ENCODE measurements at places on chromosomes 3 and 15.
A peak's percentile ranks its signal among the peaks of the same experiment; 100 is the strongest.

GRCh38 chr3:138323971-138324370 lies 5.7 kb downstream of the NME9 start:
- no peak for DNase-seq

GRCh38 chr15:48703544-48703943 lies 58.0 kb upstream of the FBN1 start:
- DNase-seq = no peak

GRCh38 chr3:72388117-72388516 lies 460.1 kb downstream of the SHQ1 start:
- DNase-seq = no peak

GRCh38 chr3:46056686-46057085 lies 29.4 kb upstream of the XCR1 start:
- no peak for DNase-seq

DNA sequence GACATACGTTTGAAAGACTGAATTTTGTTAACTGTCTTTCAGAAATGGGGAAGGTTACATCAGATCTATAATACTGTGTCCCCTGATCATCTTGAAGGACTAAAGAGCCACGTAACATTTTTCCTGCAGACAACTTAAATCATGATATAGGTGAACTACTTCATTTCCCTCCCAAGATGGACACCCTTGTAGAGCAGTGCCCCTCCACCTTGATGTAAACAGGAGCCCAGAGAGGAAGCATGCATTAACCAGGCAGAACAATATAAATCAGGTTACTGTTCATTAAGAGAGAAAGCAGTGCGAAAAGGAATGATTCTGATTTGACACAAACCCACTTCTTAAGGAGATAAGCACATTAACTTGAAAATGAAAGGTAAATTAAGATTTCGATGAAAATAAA lies 36.1 kb downstream of the USP3 start:
- no peak for DNase-seq

DNA sequence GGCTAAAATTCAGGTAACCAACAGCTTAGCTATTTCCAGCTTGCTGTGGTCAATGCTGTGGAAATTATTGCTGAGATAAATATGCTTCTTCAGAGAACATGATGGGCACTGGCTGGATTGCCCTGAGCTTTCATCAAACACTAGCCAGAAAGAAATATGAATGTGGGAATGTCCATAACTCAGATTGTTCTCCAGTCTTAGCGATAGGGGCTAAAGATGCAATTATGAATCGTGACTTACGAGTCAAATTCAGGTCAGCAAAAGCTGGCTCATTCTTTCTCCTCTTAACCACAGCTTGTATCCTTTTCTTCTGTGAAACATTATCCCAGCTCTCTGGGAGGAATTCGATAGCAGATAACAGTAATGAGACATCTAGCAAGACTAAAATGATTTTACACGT lies 307.6 kb downstream of the RYR3 start:
- no peak for DNase-seq

- peak; percentile 32 for DNase-seq
Measured at GRCh38 chr15:51750792-51751696, at the start of gene TMOD2. TSS of gene TMOD2 (plus strand) at chr15:51751597. CDS start at chr15:51766442, 14,845 bp downstream.

DNA sequence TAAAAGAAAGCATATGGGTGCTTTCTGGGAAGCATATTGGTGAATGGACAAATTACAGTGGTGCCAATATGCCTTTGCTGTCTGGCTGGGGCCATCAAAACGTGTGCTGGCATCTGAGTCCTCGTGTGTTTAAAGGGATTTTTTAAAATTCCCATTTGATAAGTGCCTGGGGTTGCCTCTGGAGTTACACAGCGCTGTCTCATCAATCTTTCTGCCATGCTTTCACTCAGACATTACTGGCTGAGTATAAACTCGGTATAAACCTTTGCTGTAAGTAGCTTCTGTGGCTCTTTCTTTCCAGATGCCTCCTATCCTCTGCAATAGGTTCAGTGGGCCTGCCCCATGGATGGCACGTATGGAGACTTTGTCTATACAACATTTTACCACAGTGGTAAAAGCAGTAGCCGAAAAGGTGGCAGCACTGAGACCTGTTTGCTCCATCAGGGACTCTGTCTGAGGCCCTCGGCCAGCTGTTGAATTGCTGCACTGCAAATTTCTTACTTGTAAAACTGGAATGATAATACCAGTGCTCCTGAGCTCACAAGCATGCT lies 195.5 kb downstream of the LPP start:
- no peak for DNase-seq

DNA sequence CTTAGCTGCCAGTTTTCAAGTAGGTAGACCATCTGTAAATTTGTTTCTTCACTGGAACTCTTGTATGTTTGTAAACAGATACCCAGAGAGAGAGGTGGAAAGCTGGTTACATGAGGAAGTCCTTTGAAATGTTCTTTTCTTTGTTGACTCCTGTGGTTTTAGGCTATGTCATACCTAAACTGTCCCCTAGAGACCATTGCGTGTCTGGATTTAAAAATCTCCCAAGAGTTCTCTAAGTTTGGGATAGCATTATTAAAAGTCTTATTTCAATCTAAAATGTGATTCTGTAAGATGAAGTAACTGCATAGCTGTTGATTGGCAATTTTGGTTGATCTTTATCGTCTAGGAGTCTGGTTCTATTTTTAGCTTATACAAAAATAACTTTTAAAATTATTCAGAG lies 127.2 kb downstream of the GHSR start:
- DNase-seq = no peak

DNA sequence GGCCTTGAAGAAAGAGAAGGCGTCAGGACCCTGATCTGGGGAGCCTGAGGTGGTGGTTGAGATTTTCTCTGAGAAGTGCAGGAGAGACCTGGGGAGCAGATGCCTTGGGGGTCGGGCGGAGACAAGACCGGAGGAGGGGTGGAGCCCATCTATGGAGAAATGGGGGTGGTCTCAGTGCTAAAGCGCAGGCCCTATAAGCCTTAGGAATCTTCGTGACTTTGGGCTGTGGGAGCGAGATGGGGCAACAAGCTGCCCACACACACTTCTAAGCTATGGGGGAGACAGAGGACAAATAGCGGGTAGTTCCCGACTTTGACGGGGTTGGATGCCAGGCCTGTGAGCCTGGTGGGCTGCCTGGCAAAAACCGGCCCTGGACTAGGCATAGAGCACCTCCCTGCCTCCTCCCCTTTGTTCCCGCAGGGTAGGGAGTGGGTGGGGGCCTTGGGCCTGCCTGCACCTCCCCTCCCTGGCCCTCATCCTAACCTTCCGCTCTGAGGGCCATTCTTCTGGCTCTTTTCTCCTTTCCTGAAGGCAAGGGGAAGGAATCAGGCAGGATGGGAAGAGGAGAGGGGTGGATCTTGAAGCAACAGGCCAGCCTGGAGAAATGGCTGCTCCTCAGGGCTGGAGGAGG lies 880 bp downstream of the NISCH start:
- DNase-seq = no peak

- DNase-seq = no peak
Measured at GRCh38 chr15:58498821-58499580, 67.2 kb downstream of the LIPC start.

DNA sequence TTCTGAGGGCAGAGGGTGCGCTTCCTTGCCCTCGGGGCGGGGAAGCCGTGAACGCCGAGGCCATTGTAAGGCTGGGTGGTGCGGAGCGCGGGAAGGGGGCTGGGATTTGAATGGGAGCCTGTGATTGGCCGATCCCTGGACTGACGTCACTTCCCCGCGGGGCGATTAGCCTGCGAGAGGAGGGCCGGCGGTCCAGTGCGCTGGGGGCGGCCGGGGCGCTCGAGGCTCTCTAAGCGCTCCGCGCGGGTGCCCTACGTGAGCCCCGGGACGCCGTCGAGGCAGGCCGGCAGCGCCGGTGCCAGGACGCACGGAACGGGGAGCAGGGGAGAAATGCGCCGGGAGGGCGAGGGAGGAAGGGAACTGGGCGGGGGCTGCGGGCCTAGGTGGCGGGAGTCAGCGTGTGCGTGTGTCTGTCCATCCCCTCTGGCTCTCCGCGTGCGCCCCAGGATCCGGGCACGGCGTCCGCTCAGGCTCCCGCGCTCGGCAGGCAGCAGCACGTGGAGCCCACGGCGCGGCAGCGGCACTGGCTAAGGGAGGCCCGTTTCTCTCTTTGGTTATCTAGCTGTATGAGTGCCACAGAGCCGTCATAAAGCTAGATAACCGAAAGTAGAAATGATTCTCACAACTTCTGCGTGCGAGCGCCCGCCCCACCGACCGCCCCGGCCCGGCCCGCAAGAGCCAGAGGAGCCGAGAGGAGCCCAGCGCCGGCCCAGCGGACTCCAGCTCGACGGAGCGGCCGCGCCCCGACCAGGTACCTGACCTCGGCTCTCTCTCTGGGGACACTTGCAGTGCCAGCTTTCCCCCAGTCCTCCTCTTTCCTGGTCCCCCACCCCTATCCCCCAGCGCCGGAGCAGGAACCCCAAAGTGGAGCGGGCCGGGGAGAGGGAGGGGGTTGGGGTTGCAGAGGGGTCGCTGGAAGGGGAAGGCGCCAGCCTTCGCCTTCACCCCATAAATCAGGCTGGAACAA lies 33.1 kb upstream of the POLG start:
- DNase-seq = no peak

DNA sequence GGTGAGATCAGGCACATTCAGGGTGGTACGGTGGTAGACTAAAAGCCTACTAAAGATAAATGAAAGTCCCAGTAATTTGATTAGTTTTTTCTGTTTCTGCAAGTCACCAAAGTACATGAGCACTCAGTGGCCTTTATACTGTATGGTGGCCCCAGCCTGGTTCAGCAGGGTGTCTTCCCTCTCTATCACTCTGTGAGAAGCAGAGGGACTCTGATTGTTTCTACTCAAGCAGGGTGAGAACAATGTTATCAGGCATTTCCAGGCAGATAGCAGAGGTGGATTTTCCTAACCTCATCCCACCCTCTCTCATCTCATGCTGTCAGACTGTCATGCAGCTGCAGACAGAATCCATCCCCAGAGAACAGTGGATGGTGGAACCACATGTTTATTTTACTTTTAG lies 71.5 kb upstream of the BFSP2 start:
- no peak for DNase-seq

DNA sequence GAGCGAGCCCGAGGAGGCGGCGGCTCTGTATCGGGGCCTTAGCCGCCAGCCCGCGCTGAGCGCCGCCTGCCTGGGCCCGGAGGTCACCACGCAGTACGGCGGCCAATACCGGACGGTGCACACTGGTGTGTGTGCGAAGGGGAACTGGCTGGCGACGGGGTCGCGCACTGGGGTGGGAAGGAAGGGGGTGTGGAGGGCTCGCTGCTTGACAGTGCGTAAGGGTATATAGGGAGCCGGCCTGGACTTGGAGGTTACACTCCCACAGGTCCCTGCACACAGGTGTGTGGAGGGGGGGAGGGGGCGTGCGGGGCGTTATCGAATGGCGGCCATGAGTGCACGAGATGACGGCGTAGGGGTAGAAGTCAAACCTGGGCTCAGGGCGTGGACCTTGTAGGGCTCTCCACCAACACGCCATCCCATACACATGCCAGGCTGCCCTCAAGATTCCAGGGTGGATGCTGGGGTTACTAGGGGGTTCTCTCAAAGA lies 389 bp downstream of the APEH start:
- DNase-seq = peak; percentile 13

GRCh38 chr15:27401471-27401870 lies 430.5 kb downstream of the GABRG3 start:
- DNase-seq = no peak

- no peak for DNase-seq
Measured at GRCh38 chr3:26989037-26989436, 366.5 kb downstream of the LRRC3B start.

- no peak for DNase-seq
Measured at GRCh38 chr3:122421101-122421500, 5.2 kb upstream of the WDR5B start.

DNA sequence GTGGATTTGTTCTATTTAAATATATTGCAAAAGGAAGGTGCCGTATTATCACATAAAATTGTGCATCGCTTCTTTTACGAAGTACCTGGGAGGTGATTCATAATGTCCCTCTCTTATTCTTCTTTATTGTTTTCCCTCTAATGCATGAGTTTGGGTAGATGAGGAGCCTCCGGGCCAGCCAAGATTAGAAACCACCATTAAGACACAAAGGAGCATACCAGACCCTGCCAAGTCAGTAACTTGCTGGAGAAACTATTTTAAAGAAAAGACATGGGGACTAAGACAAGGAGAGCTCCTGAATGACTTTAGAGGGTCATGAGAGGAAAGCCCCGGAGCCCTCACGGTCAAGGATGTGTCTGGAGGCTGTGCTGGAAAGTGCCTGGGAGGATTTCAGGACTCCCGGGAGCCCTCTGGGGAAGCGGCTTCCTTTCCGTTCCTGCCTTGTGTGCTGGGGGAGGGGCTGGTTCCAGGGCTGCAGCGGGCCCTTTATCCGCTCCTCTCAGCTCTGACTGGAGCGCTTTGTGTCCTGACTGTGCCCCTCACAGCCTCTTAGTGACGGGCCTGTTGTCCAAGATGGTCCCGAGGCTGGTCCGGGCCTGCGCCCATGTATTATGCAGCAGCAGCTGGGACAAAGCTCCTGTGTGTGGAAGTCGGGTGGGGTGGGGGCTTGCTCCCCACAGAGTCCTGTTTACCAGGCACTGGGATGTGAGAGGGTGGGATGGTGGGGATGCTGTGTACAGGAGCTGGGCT lies 35.7 kb downstream of the CORO2B start:
- no peak for DNase-seq

GRCh38 chr3:153090973-153091372 lies 71.1 kb upstream of the RAP2B start:
- DNase-seq = no peak

DNA sequence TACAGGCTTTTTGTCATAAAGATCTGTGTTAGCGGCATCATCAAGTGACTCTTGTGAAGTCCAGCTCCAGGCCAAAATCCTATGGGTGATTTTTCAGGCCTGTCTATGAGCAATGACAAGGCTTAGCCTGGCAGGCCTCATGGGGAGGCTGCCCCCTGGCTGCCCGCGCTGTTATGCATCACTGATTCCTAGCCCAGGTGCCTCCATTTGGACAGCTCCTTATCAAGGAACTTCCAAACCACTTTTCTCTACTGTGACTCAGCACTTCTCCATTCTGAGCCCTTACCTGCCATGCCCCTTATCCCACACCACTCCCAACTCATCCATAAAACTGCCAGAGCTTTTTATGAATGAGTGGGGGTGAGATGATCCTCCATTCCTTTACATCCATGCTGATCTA lies 91.5 kb upstream of the C3orf80 start:
- DNase-seq = no peak

DNA sequence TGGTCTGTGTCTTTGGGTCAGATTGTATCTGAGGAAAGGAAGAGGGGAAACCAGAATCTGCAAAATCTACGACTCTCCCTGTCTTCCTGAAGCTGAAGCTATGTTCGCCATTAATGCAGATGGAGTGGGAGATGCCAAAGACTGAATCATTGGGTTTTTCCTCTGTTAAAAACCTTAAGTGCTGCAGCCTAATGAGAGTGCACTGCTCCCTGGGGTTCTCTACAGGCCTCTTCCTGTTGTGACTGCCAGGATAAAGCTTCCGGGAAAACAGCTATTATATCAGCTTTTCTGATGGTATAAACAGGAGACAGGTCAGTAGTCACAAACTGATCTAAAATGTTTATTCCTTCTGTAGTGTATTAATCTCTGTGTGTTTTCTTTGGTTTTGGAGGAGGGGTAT lies 24.0 kb downstream of the RMDN3 start:
- DNase-seq = no peak

- DNase-seq = peak; percentile 13
Measured at GRCh38 chr15:29268706-29269484, 727 bp downstream of the NSMCE3 start.

All from activated T-helper 9 cell treated with anti-CD3 and anti-CD28 coated beads, Interleukin-2, amount 50 U/mL, for 16 hours (primary cell).